ENCODE measurements at places on chromosomes 7 and 10.

DNA sequence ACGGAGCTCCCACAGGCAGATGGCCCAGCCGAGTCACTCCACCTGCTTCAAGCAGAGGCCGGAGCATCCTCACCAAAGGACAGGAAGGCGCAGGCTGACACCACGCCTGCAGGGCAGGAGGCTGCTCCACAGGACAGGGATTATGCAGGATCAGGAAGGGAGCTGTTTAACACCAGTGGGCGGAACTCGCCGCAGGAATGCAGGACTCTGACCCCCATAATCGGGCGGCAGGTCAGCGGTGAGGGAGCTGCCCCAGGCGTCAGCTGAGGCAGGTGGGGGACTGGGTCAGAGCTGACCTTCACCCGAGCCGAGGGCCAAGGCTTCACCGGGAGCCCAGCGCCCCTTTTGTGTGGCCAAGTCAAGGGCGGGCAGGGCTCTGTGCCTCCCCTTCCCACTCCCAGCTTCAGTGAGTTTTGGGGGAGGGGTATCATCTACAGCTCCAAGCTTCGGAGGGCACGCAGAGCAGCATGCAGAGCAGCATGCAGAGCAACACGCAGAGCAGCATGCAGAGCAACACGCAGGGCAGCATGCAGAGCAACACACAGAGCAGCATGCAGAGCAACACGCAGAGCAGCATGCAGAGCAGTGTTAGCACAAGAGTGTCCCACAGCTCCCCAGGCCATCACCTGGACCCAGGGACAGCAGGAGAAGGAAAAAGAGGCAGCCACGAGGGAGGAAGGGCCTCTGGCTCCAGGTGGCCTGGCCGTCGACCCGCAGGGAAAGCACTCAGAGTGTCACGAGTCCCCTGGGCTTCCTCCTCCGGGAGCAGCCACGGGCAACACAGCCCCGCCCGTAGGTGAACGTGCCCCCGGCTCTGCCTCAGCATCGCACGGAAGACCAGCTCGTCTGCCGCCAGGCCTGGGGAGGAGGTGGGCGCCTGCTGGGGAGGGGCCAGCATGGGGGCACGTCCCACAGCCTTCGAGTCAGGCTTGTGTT lies 151.7 kb upstream of the PPP2R2D start:
- DNase-seq, result no peak

GRCh38 chr7:76209310-76209709 lies 7.6 kb downstream of the SRRM3 start:
- DNase-seq, result no peak

DNA sequence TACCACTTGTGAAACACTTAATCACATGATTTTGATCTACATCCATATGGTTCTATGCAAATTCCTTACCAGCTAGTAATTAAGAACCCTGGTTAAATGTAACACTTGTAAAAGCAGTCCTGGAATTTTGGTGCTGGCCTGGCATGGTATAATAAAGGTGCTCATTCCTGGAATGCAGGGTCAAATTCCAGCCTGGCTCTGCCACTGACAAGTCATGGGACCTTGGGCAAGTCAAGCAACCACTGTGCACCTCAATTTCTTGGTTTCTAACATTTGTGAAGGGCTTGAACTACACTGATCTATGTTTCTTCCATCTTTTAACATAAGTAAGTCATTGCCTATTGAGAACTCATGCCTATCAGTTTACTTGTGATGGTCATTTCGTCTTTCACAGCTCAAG lies 91.9 kb upstream of the PIK3CG start:
- DNase-seq, result no peak

GRCh38 chr7:28685644-28686417 lies 272.3 kb downstream of the TRIL start:
- DNase-seq, result peak; percentile 91

- no peak for DNase-seq
Measured at GRCh38 chr7:105905910-105906568, 29.6 kb upstream of the ATXN7L1 start.

DNA sequence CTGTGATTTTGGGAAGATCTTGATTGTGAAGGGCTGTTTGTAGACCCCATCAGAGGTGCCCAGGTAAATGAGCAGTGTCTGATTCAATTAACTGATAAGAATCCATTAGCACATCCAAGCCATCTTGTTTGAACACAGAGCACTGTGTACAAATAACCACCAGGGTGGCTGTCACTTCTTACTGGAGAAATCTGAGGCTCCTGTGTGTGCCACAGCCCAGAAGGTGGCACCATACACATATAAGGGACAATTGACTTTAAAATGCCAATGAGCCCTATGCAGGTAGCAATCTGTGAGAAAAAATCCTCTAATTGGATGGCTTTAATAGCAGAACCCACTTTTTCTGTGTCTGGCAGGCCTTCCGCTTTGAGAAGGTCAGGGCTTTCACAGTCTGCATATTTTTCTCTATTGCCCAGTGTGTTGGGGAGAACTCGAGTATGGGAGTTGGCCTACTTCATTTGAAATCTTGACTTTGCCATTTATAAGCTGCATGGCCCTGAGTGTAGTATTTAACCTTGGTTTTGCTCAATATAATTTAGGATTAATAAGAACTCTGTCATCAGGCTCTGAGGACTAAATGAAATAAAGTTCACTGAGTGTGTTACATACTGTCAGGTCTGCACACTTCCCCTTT lies 517.4 kb downstream of the CCSER2 start:
- no peak for DNase-seq

GRCh38 chr7:77738382-77738781 lies 42.1 kb downstream of the RSBN1L start:
- DNase-seq, result no peak

DNA sequence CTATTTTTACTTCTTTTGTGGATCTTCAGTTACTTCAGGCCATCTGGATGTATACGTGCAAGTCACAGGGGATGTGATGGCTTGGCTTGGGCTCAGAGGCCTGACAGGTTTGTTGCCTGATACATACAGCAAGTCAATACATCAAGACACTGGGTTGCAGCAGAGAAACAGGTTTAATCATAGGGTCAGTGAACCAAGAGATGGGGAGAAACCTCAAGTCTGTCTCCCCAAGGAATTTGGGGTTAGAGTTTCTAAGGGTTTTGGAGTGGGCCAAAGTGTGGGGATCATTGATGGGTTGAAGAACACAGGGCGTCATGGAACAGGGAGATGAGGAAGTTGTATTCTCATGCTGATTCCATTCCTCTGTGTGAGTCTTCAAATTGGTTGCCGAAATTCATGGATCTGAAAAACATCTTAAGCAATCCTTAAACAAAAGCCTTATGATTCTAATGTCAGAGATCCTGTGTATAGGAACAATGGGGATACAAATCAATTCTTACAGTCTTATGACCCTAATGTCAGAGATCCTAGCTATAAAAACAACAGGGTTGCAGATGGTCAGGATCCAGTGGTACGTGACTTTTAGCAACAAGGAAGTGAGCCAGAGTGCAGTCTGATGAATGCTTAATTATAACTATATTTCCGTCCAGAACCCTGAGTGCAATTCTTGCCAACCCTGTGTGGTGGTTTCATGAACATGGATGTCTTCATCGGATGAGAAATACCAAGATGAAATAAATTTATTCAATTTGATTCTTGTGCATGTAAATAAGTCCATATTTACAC lies 18.9 kb downstream of the OTUD1 start:
- no peak for DNase-seq

- no peak for DNase-seq
Measured at GRCh38 chr7:134554417-134554966, 5.6 kb downstream of the AKR1B15 start.

GRCh38 chr10:73644015-73644743 lies 2.9 kb upstream of the MYOZ1 start:
- DNase-seq, result no peak

GRCh38 chr7:33243319-33243881 lies 114.0 kb downstream of the BBS9 start:
- DNase-seq, result no peak

DNA sequence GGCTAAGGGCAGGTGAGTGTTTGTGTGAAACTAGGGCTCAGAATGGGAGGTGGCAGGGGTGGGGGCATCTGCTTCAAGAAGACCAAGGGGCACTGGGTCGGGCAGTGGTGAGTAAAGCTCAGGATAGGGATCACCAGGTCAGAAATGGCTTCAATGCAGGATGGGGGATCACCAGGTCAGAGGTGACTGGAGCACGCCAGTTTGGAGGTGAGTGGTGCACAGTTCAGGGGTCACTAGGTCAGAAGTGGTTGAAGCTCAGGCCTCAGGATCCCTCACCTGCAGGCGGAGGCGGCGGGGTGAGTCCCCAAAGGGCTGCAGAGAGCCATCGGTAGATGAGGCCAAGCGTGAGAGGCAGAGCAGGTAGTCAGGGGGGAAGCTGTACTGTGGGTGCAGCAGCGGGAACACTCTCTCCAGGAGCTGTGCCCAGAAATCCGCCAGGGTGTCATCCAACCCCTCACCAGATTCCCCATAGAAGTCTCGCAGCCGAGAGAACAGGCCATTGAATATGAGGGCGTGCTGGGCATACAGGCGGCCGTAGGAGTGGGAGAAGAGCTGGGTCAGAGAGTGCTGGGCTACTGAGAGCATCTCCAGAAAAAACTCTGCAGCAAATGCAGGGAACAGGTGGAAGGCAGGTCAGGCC lies 1.8 kb downstream of the GPC2 start:
- DNase-seq, result no peak

DNA sequence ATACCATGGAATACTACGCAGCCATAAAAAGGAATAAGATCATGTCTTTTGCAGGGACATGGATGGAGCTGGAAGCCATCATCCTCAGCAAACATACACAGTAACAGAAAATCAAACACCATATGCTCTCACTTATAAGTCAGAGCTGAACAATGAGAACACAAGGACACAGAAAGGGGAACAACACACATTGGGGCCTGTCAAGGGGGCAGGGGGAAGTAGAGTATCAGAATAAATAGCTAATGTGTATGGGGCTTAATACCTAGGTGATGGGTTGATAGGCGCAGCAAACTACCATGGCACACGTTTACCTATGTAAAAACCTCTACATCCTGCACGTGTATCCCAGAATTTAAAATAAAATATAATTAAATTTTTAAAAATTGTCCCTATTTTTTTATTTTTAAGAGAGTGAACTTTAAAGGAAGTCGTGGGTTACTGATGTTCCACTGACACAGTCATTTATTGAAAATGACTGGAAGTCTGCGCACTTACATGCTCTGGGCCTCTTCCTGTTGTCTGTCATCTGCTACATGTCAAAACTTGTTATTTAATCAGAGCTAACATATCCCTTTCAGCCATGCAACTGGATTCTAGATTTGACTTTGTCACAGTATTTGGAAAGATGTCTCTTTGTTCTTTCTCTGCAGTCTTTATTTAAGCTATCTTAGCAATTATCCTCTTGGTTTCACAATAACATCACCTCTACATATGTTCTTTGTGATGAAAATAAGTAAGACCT lies 73.7 kb upstream of the ABCB5 start:
- DNase-seq, result no peak

DNA sequence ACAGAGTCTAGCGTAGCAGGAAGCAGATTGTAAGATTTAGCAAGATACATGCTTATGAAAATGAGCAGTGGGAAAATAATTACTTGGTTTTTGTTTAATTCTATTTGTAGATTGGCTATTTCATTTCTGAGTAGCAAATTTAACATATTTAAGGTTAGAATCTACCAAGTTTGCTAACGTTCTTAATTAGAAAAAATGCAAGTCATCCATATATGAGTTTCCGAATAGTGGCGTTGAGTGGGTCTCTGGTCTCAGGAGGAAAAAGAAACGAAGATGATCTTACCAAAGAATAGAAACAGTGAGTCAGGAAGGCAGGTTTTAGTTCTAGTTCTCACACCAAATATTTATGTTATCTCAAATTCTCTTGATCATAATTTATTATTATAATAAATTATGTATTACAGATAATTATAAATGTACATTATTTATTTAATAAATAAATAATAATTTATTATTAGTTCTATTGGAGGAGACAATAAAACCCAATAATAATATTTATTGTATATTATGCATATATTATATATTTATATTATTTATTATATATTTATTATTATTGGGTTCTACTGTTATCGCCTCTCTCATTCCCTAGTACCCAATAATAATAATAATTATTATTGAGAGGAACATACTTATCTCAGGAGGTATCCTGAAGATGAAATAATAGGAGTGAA lies 194.3 kb upstream of the PITRM1 start:
- no peak for DNase-seq

- DNase-seq, result no peak
Measured at GRCh38 chr7:50661345-50662040, 96.3 kb upstream of the DDC start.

DNA sequence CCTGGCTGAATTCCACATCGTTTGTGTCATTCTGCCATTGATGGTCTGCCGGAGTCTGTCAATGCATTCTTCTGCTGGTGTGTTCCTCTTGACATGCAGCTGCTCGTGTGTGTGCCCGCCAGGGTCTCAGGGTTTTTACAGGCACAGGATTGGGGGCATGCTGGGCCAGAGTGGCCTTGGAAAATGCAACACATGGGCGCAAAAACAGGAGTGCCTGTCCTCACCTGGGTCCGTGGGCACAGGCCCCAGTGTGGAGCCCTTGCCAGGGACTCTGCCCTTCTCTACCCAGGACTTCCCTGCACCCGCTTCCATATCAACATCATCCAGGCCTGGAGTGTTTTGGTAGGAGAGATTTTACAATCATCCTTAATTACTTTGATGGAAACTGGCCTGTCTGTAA lies 340.7 kb downstream of the KIF20B start:
- DNase-seq, result no peak

DNA sequence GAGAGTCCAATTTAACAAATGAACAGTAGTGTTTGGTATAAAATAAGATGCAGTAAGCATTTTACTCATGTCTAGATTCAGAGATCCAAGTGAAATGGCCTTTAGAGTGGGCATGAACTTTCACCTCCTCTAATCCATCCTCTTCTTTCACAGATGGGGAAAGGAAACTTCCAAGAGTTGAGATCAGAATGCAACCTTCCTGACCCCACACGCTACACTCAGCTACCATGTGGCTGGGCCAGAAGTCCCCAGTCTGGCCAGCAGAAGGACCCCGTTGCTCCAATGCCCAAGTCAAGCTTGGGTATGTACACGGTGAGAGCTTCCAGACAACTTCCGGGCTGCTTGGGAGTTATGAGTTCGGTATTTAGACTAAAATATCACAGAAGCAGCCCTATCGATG lies 228.0 kb downstream of the ELMO1 start:
- no peak for DNase-seq

DNA sequence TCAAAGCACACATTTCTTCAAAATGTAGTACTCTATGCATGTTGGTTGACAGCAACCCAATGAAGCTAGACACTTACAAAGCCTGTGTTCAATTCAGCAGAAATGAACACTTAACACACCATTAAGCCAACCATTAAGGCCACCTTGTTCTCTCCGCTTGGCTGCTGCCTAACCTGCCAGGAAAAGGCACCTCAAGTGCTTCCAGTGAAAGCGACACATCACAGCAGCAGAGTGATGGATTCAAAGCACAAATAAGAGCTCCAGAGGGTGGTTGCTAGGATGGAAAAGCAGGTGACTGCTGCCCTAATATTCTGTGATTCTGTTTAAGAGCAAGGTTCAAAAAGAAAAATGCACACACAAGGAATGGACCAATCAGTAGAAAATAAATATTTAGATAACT lies 81.5 kb upstream of the GNAI1 start:
- no peak for DNase-seq

- DNase-seq, result no peak
Measured at GRCh38 chr10:43867113-43867512, 218.4 kb upstream of the ZNF32 start.

GRCh38 chr10:97907830-97908229 lies 58.2 kb downstream of the GOLGA7B start:
- no peak for DNase-seq

Data from psoas muscle (tissue), 8 donors.